ENCODE measurements at places on chromosomes 5 and 9.

GRCh38 chr9:132018957-132019405 is 60.7 kb downstream of the MED27 start:
- DNase-seq, result no peak

DNA sequence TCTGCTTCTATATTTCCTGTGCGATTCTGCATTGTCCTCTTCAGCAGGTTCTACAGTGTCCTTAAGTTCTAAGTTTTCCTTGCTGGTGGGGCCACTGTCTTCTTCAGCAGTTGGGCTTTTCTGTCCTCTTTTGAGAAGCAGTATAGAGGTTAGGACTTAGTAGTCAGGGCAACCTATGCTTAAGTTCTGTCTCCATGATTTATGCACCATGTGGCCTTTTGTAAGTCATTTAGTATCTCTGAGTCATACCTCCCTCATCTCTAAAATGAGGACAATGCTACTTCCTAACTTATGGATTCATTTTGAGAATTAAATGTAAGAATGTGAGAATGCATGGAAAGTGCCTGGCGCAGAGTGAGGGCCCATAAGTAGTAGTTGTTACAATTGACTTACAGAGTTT is 46.8 kb downstream of the GRIN3A start:
- DNase-seq, result no peak

GRCh38 chr5:142811866-142812557 is 41.8 kb downstream of the ARHGAP26 start:
- no peak for DNase-seq

- DNase-seq, result no peak
Measured at GRCh38 chr5:119177226-119177625, 106.3 kb downstream of the DMXL1 start.

DNA sequence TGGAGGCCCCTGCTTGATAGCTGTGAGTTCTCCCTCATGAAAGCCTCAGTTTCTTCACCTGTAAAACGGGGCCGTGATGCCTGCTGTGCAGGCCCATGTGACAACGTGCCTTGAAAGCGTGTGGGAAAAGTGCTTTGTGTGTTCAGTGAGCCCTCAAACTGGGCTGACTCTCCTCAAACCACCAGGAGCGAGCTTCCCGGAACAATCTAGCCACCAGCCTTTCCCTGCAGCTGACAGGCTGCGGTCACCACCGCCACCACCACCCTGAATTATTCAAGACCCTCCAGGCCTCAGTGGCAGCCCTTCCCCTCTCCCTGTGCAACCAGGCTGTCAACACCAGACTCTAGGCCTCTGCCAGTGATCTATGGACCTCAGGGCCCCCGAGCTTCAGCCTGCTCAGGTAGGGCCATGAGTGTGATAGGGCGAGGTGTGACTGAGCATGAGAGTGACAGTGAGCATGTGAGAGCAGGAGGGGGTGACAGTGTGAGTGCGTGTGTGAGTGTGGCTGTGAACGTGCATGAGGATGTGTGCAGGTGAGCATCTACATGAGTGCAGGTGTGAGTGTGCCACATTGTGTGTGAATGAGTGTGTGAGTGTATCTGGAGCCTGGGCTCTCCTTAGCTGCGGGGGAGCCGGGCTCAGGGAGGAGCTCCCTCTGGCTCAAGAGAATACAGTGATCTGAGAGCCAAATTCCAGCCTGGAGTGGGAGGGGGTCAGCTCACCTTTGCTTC is 53.3 kb upstream of the PSD2 start:
- DNase-seq, result no peak

- no peak for DNase-seq
Measured at GRCh38 chr9:126667190-126668055, 53.7 kb downstream of the LMX1B start.

- DNase-seq, result no peak
Measured at GRCh38 chr5:41109186-41109585, 38.0 kb upstream of the MROH2B start.

- no peak for DNase-seq
Measured at GRCh38 chr5:135203593-135204036, 169.6 kb upstream of the PITX1 start.

DNA sequence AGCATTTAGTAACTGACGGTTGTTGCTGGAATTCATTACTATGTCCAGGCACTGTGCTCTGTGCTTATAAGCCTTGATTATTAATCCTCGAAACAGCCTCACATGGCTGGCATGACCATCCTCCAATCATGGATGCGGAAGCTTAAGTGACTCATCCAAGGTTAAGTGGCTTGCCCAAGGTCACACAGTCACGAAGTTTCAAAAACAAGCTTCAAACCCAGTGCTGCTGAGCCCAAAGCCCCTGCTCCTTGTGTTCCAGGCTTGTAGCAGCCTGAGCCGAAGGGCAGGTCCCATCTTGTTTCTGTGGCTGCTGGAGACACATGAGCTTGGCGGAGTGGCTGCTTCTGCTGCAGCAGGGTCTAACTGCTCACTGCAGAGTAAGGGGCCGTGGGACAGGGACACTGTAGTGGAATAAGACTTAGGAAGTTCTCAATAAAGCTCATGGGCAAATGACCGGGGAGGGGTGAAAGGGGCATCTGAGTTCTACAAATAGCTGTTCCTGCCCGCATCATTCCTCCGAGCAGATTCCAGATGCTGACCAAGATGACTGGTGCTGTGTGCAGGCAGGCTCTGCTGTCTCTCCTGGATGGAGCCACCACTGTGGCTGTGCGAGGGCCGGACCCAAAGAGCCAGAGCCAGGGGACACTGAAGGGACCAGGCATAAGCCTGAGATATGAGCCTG is 32.4 kb downstream of the WHRN start:
- no peak for DNase-seq

- DNase-seq, result no peak
Measured at GRCh38 chr5:164868761-164869160, 1363.3 kb downstream of the MAT2B start.

DNA sequence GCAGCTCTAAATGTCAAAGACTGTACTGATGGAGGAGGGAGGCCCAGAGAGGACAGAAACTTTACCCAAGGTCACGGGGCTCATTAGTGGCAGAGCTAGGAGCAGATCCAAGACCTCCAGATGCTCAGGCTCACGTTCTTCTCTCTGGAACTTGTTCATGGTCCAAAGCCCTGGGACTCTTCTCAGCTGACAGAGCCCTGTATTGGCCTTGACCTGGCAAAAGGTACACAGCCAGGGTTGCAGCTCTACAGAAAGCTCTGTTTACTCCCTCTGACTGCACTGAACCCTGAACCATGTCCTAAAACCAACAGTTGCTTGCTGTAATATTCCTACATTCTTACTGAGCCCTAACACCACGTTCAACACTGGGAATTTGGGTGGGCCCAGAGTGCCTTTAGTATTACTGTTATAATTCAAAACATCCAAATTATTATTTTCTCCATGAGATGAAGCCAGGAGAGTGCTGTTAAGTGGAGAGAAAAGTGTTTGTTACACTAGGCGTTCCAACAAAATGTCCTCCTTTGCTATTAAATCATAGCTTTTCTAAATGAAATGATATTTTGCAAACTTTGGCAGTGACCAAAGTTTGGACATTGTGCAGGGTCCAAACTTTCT is 602.4 kb upstream of the CLINT1 start:
- DNase-seq, result no peak

- no peak for DNase-seq
Measured at GRCh38 chr5:77957-78804, 13.8 kb upstream of the PLEKHG4B start.

DNA sequence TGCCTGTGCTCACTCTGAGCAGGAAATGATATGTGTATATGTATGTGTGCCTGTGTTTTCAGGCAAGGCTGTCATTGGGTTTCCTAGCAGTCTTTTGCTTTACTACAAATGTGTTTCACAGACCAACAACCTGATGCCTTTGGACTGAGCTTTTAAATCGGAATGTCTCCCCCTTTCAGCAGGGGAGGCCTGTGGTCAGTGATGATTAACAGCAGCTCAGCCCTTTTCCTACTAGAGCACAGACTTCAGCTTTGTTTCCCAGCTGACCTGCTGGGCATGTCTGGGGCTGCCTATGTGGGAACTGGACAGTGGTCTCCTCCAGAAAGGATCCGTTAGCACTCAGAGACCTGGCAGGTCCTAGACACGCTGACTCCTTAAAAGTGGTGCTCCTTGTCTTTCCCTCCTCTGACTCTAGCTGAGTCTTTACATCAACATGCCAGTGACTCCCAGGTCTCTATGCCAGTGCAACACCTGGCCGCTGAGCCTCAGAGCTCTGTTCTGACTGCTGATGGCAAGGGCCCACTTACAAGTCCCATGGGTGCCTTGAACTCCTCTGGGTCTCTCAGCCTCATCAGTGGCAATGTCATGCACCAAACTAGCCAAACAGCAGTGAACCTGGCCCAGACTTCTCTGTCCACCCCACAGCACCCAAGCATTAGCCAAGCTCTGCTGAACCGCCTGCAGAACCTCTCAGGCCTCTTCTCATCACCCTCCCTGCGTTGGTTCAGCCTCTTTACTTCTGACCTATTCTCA is 7.7 kb downstream of the MACROH2A1 start:
- DNase-seq, result no peak

- no peak for DNase-seq
Measured at GRCh38 chr5:134098690-134099089, 15.8 kb upstream of the TCF7 start.

Data from right kidney (tissue), 9 donors.